Suprapubic skin (tissue), 4 donors: ENCODE measurements at places on chromosomes 2 and 18. TPM values are rescaled to one million over a fixed set of nuclear protein-coding genes. Genes with fewer than 3 reads are reported as not detected.

GRCh38 chr2:217661378-217661777, 341.4 kb downstream of the TNS1 start:
- no peak for DNase-seq
- peaks cover 23% of the 10 kb centered on the region for H3K4me1 ChIP-seq
- H3K4me3 ChIP-seq = no peak overlapping the region
- no peaks in the 10 kb centered on the region for H3K36me3 ChIP-seq
- H3K27me3 ChIP-seq = no peaks in the 10 kb centered on the region

DNA sequence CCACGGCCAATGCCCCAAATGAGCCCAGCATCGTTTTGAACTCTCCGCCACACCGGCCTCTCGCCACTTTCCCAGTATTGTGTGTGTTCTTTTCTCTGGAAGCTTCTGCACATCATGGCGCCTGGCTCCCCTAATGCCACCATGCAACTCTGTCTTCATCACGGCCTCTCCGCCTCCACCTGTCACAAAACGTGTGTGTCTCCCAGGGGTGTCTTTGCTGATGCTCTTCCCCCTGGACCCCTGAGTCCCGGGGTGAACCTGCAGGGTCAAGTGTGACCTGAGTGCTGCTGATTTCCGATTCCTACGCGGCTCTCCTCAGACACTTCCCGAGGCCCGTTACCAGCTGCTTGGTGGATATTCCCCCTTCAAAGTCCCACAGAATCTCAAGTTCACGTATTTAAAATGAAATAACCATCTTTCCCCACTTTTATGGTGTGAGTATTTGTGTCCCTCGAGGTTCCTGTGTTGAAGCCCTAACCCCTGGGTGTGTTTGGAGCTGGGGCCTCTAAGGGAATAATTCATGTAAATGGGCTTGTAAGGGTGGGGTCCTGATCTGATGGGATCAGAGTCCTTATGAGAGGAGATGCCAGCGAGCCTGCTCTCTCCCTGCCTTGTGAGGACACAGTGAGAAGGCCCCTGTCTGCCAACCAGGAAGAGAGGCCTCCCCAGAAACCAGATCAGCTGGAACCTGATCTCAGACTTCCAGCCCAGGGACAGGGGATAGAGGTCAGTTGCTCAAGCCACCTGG, 87.5 kb upstream of the PXDN start:
- peaks cover 4% of the 10 kb centered on the region for H3K27me3 ChIP-seq
- no peak for DNase-seq
- no peak overlapping the region for H3K4me3 ChIP-seq
- peaks cover 10% of the 10 kb centered on the region for H3K4me1 ChIP-seq
- no peak overlapping the region for H3K27ac ChIP-seq

GRCh38 chr2:239959059-239959971, 65.8 kb downstream of the NDUFA10 start:
- no peak overlapping the region for H3K27ac ChIP-seq
- H3K27me3 ChIP-seq = no peaks in the 10 kb centered on the region
- H3K4me1 ChIP-seq = peaks cover 10% of the 10 kb centered on the region
- peak; percentile 36 for DNase-seq

DNA sequence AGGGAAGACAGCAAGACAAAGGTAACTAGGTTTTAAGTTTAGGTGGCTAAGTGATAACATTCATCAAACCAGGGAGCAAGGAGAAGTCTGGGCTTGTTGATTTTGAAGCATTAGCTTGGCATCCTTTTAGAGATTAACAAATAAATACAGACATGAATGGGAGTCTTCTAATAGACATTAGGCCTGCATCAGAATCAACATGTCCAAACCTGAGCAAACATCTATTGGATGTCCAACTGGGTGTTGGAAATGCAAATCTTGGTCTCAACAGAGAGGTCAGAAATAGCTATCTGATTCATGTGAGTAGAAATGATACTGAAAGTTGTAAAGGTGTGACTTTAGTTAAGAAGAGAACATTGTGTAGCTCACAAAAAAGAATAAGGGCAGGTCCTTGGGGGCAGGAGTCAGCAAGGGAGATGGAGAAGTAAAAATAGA, 85.5 kb upstream of the RND3 start:
- no peaks in the 10 kb centered on the region for H3K4me1 ChIP-seq
- H3K4me3 ChIP-seq = no peak overlapping the region
- no peak overlapping the region for H3K27ac ChIP-seq
- no peak for DNase-seq
- no peaks in the 10 kb centered on the region for H3K27me3 ChIP-seq
- H3K36me3 ChIP-seq = no peaks in the 10 kb centered on the region

DNA sequence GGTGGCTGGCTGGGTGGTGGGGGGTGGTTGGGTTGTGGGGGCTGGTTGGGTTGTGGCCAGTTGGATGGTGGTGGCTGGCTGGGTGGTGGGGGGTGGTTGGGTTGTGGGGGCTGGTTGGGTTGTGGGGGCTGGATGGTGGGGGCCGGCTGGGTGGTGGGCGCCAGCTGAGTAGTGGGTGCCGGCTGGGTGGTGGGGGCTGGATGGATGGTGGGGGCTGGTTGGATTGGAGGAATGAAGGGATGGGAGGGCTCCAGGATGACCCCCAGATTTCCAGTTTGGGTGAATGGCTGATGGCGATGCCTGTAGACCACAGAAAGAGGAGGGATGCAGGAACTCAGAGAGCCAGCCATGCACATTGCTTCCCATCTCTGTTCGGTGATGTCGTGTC, 26.8 kb upstream of the GPR17 start:
- no peak overlapping the region for H3K27ac ChIP-seq
- H3K27me3 ChIP-seq = peaks cover 2% of the 10 kb centered on the region
- DNase-seq = peak; percentile 46
- H3K4me3 ChIP-seq = no peak overlapping the region
- no peaks in the 10 kb centered on the region for H3K36me3 ChIP-seq
- peaks cover 3% of the 10 kb centered on the region for H3K4me1 ChIP-seq

- H3K4me3 ChIP-seq = no peak overlapping the region
- H3K27ac ChIP-seq = no peak overlapping the region
- no peaks in the 10 kb centered on the region for H3K4me1 ChIP-seq
- no peaks in the 10 kb centered on the region for H3K36me3 ChIP-seq
Measured at GRCh38 chr2:59703796-59704195, 849.7 kb downstream of the BCL11A start.

GRCh38 chr2:239561446-239562001, 160.7 kb upstream of the HDAC4 start:
- H3K4me3 ChIP-seq = no peak overlapping the region
- no peaks in the 10 kb centered on the region for H3K36me3 ChIP-seq
- H3K27ac ChIP-seq = no peak overlapping the region

DNA sequence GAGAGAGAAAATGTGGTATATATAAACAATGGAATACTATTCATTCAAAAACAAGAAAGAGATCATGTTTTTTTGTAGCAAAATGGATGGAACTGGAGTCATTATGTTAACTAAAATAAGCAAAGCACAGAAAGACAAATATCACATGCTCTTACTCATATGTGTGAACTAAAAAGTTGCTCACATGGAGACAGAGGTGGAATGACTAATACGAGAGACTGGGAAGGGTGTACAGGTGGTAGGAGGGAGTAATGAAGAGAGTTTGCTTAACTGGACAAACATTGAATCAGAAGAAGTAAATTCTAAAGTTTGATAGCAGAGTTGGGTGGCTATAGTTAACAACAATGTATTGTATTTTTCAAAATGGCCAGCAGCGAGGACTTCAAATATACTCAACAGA, 1080.7 kb upstream of the CHAC2 start:
- DNase-seq = no peak
- no peak overlapping the region for H3K4me3 ChIP-seq
- H3K36me3 ChIP-seq = no peaks in the 10 kb centered on the region

DNA sequence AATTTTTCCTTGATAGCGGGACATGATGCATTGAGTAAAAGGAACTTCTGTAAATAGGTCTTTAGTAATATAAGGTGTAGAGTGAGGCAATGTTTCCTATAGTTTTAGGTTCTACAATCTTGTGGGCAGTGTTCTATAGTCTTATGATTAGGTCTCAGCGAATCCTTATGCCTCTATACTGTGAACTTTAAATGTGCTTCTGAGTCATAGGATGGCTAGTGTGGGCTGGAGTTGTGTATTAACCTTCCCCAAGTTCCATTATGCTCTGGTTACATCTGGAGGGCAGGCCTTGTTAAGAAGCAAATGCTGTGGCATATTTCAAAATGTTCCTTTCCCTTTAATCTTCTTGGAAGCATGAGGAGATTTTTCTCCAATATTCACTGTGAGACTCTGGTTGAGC, 73.5 kb downstream of the ROCK2 start:
- H3K4me1 ChIP-seq = no peaks in the 10 kb centered on the region
- no peak for DNase-seq
- peaks cover 5% of the 10 kb centered on the region for H3K36me3 ChIP-seq

- H3K4me3 ChIP-seq = no peak overlapping the region
- H3K27me3 ChIP-seq = peaks cover 6% of the 10 kb centered on the region
- DNase-seq = no peak
- peaks cover 15% of the 10 kb centered on the region for H3K4me1 ChIP-seq
Measured at GRCh38 chr18:79855147-79855933, 57.6 kb downstream of the KCNG2 start.

- no peak overlapping the region for H3K4me3 ChIP-seq
- H3K36me3 ChIP-seq = no peaks in the 10 kb centered on the region
- no peaks in the 10 kb centered on the region for H3K27me3 ChIP-seq
- no peak for DNase-seq
- no peak overlapping the region for H3K27ac ChIP-seq
- H3K4me1 ChIP-seq = peaks cover 31% of the 10 kb centered on the region
Measured at GRCh38 chr2:109516445-109517117, 97.2 kb downstream of the SEPTIN10 start.

- no peaks in the 10 kb centered on the region for H3K36me3 ChIP-seq
- H3K27ac ChIP-seq = no peak overlapping the region
- H3K4me3 ChIP-seq = no peak overlapping the region
- H3K4me1 ChIP-seq = peaks cover 5% of the 10 kb centered on the region
- DNase-seq = no peak
Measured at GRCh38 chr2:232869138-232870017, 686 bp upstream of the SNORC start.

GRCh38 chr2:231321556-231322334, 73.8 kb upstream of the B3GNT7 start:
- H3K27ac ChIP-seq = no peak overlapping the region
- DNase-seq = no peak
- H3K4me3 ChIP-seq = no peak overlapping the region
- no peaks in the 10 kb centered on the region for H3K4me1 ChIP-seq
- no peaks in the 10 kb centered on the region for H3K27me3 ChIP-seq

GRCh38 chr2:74441690-74442482, at the start of gene RTKN:
Gene RTKN (minus strand): TSS chr2:74441937. CDS start chr2:74441816, 121 bp downstream.
- no peaks in the 10 kb centered on the region for H3K27me3 ChIP-seq
- H3K36me3 ChIP-seq = no peaks in the 10 kb centered on the region
- peak within 1 kb of the TSS; percentile 65 for H3K4me3 ChIP-seq
- no peak for DNase-seq

DNA sequence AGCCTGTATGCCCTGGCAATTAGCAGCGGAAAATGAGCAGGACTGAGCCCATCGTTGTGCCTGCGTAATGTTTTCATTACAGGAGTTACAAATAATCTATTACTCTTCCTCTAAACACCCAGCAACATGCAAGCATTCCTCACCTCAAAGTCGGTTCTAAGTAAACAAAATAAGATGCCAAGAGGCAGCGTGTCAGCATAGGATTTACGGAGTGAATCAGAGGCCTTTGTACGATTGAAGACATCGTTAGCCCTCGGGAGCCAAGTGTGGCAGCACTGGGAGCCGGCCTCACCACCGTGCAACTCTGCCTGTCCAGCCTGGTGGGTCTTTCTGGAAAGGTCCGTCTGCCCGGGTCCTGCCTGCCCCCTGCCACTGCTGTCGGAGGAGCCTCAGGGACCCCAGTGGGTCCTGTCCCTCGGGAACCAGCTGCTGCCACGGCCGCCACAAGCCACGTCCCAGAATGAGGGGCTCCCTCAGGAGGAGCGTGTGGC, 80.1 kb upstream of the CTDP1 start:
- peaks cover 8% of the 10 kb centered on the region for H3K4me1 ChIP-seq
- H3K27me3 ChIP-seq = peaks cover 34% of the 10 kb centered on the region
- no peak overlapping the region for H3K4me3 ChIP-seq
- H3K36me3 ChIP-seq = no peaks in the 10 kb centered on the region
- peak; percentile 47 for DNase-seq
- no peak overlapping the region for H3K27ac ChIP-seq

GRCh38 chr2:148613231-148614013, 31.1 kb upstream of the EPC2 start:
- no peak overlapping the region for H3K4me3 ChIP-seq
- DNase-seq = no peak
- H3K4me1 ChIP-seq = peaks cover 16% of the 10 kb centered on the region
- H3K36me3 ChIP-seq = no peaks in the 10 kb centered on the region
- H3K27ac ChIP-seq = no peak overlapping the region

GRCh38 chr18:37438417-37439180, 127.0 kb downstream of the CELF4 start:
- no peaks in the 10 kb centered on the region for H3K36me3 ChIP-seq
- no peak overlapping the region for H3K4me3 ChIP-seq
- H3K27ac ChIP-seq = no peak overlapping the region
- peaks cover 17% of the 10 kb centered on the region for H3K27me3 ChIP-seq
- DNase-seq = no peak

GRCh38 chr2:40292291-40292690, 159.6 kb downstream of the SLC8A1 start:
- H3K4me1 ChIP-seq = no peaks in the 10 kb centered on the region
- H3K4me3 ChIP-seq = no peak overlapping the region
- no peak overlapping the region for H3K27ac ChIP-seq

- no peak overlapping the region for H3K4me3 ChIP-seq
- peaks cover 93% of the 10 kb centered on the region for H3K4me1 ChIP-seq
- DNase-seq = no peak
- no peaks in the 10 kb centered on the region for H3K36me3 ChIP-seq
- H3K27me3 ChIP-seq = no peaks in the 10 kb centered on the region
Measured at GRCh38 chr2:46333912-46334311, 36.7 kb downstream of the EPAS1 start.

DNA sequence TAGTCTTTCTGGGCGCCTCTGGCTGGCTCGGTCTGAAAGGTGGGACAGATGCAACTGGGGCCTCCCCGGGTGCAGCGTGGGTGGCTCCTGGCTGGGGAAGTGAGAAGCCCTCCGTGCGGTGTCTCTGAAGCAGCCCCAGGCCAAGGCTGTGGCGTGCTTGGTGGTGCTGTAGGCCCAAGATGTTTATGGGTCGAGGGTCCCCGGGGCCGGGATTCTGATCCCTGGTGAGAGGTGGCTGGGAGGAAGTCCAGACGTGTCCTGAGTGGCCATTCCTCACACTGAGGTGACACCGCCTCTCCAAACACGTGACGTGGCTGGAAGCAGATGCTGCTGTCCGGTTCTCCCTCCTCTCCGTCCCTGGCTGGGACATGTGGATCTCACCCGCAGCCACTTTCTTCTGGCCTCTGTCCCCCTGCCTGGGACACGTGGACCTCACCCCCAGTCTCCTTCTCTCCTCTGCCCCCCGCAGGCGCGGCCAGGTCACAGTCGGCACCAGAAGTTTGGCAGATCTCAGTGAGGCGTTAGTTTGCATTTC, 12.6 kb downstream of the RTP5 start:
- no peaks in the 10 kb centered on the region for H3K27me3 ChIP-seq
- peak overlapping the region; percentile 79 for H3K27ac ChIP-seq
- no peaks in the 10 kb centered on the region for H3K36me3 ChIP-seq
- H3K4me3 ChIP-seq = peak overlapping the region; percentile 58

- H3K27ac ChIP-seq = no peak overlapping the region
- no peaks in the 10 kb centered on the region for H3K27me3 ChIP-seq
- H3K4me3 ChIP-seq = no peak overlapping the region
- peaks cover 18% of the 10 kb centered on the region for H3K4me1 ChIP-seq
- no peak for DNase-seq
- no peaks in the 10 kb centered on the region for H3K36me3 ChIP-seq
Measured at GRCh38 chr2:26980971-26981370, 10.5 kb downstream of the MAPRE3 start.

Gene TUBA3D
- total RNA-seq = not detected

Gene FRZB
- 13.5 TPM for total RNA-seq

Gene LYG2
- 16.0 TPM for total RNA-seq

Gene IL1RN
- total RNA-seq = 135 TPM

Gene TRIM43
- total RNA-seq = not detected

Gene AQP12A
- total RNA-seq = not detected

Gene ACVR1C
- total RNA-seq = 1.9 TPM

Gene NT5C1B
- not detected for total RNA-seq

Gene CCL20
- 2.0 TPM for total RNA-seq
